ENCODE measurements at places on chromosomes 2 and 18. TPM values are rescaled to one million over a fixed set of nuclear protein-coding genes. Genes with fewer than 3 reads are reported as not detected.

Gene DSG4
- total RNA-seq: not detected

Gene BOLL
- total RNA-seq: not detected

- H3K4me1 ChIP-seq: peaks cover 19% of the 10 kb centered on the region
- DNase-seq: no peak
- no peaks in the 10 kb centered on the region for H3K36me3 ChIP-seq
- H3K4me3 ChIP-seq: no peak overlapping the region
- H3K27ac ChIP-seq: no peak overlapping the region
- no peaks in the 10 kb centered on the region for H3K27me3 ChIP-seq
These were observed 421.3 kb downstream of the LPIN1 start for GRCh38 chr2:12167525-12168317.

DNA sequence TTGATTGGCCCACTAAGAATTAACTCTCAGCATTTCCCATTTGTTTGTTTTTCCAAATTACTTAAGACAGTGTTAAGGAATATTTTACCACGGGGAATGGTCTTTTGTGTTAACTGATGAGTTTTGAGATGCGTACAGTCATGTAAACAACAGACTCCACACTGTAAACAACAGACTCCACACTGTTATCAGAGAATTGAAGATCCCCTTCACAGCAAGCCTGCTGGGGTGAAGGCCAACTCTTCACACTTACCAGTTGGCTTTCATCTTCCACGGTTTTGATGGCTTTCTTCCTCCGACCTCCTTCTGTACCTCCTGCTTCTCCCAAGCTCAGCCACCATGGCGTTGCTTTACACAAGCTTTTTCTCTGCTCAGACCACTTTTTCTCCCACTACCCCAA lies 166.8 kb downstream of the TMEM200C start:
- H3K4me3 ChIP-seq: no peak overlapping the region
- H3K27me3 ChIP-seq: no peaks in the 10 kb centered on the region
- no peak for DNase-seq

GRCh38 chr18:72833471-72833870 lies 34.3 kb downstream of the NETO1 start:
- no peaks in the 10 kb centered on the region for H3K4me1 ChIP-seq
- no peaks in the 10 kb centered on the region for H3K27me3 ChIP-seq
- H3K27ac ChIP-seq: no peak overlapping the region
- DNase-seq: no peak
- no peak overlapping the region for H3K4me3 ChIP-seq
